ENCODE measurements at places on chromosomes 4 and X.

GRCh38 chrX:149205937-149206336, 299.2 kb downstream of the IDS start:
- DNase-seq = no peak

DNA sequence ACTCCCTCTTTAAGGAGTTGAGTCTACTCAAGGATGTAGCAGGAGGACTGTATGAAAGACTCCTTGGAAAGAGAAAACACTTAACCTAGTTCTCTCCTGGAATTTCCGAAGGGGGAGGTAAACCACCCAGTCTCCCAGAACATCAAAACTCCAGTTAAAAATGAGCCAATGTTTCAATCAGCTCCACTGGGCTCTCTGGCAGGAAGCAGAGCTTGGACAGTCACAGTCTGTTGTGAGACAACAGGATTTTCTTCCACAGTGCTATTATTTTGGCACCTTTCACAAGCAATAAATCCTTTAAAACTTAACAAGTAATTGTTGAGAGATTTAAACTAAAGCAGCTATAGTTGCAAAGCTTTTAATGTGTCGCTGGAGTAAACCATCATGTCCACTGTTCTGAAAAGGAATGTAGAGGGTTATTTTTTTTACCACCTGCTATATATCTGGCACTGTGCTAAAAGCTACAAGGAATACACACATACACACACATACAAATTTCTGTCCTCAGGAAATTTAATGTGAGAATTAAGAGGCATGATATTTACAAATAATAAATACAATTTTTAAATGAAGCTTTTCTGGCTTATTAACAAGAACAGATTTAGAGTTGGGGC, 229.2 kb upstream of the INTU start:
- DNase-seq = no peak

DNA sequence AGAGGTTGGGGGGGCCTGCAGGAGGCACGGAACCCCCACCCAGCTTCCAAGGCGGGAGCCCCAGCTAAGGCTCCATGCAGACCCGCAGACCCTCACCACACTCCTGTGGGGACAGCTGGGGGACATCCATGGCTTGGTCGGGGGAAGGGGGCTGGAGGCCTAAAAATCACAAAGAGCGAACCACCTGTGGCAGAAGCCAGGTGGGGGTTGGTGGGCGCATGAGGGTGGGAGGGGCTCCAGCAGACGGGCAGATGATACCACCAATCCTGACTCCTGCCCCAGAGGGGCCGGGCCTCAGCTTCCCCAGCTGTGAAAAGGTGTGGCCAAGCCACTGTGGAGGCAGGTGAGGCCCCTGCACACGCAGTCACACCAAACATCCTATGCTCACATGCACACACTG, 111.6 kb downstream of the FAM53A start:
- no peak for DNase-seq

DNA sequence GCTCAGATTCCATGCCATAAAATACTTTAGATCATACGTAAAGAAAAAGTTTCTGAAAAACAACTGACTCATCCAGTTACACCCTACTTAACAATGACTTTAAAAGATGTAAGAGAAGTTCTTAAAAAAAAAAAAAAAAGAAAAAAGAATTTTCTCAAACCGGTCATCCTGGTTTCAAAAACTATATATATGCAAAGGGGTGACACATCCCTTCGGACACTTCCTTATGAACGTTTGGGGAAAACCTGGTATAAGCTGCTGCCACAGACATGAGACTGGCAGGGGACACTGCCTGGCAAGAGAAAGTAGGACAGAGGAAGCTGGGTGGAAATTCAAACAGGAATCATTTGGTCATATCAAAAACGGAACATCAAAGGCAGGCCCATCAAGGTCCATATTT, 81.2 kb upstream of the PRSS48 start:
- no peak for DNase-seq

- no peak for DNase-seq
These were observed 666.0 kb downstream of the GRID2 start for GRCh38 chr4:92969650-92970379.

DNA sequence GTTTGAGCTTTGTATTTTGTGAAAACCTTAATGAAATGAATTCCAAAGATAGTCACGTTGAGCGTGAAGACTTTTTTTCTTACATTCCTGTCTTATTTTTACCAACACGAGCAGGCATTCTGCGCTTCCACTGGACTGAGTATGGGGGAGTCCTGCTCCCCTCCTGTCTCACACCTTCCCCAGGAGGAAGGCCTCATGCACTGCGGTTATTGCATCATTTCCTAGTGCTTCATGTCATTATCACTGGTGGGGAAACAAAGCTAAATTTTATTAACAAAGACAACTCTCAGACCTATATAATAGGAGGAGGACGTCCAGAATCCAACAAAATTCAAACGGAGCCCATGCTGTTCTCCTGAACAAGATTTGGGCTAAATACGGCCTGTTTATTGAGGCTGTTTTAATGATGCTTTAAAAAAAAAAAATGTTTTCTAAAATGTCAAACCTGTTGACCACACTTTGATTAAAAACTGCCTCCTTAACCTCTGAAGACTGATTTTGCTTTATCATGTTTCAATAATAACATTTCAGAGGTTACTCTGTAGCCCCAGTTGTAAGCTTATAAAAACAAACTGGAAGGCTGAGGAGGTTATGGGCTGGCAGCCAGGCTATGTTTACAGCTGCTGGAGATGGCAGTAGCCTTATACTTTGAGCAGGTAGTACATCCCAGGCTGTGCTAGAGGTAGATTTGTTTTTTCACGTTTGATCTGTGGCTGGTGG, 118.0 kb downstream of the SOWAHB start:
- DNase-seq = no peak

DNA sequence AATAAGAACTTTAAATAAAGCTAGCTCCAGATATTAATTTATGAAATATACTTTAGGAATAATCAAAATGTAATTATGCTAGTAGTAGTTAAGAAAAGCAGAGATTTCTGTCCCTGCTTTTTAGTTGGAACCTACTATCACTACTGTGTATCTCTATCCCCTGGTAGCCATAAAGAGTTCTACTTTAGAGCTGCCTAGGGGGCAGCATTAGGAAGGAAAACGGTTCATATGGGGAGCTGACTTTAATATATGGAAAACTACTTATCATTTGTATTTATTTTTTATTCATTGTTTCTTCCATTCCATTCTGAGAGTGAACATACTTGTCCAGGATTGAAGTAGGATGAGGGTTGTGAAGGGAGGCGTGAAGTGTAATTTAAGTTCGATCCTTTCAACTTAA, 40.9 kb downstream of the CPEB2 start:
- no peak for DNase-seq

DNA sequence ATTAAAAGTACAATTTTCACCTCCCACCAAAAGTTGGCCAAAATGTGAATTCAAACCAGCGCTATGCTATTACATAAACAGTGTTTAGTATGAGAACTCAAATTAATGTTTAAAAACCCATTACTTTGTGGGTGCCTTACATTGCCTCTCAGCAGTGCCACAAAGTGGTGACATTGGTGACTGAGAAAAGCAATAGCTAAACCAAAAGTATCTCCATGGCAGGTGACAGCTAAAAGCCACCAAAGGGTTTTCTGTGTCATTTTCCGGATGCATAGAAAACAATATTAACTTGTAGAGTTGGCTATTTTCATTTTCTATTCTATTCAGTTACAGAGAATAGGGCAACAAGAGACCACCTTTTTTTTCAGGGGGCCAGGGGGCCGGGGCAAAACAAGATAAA, 261.2 kb downstream of the MAPK10 start:
- DNase-seq = no peak

DNA sequence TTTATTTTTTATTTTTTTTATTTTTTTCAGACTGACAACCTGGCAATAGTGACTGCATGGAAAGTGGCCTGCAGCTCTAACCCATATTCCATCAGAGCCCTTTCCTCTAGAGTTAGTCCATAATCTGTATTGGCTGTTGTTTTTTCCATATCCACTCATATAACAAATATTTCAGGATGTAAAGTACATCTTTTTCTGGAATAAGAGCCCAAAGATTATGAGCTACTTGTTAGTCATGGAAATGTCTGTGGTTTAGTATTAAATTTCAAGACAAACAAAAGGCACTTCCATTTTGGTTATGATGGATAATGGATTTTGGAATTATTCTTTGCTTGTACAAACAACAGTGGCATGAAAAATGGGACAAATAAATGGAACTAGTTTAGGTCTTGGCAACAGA, 296.0 kb upstream of the HS3ST1 start:
- DNase-seq = no peak

- DNase-seq = no peak
These were observed 62.4 kb downstream of the RPS6KA3 start for GRCh38 chrX:20204351-20204750.

DNA sequence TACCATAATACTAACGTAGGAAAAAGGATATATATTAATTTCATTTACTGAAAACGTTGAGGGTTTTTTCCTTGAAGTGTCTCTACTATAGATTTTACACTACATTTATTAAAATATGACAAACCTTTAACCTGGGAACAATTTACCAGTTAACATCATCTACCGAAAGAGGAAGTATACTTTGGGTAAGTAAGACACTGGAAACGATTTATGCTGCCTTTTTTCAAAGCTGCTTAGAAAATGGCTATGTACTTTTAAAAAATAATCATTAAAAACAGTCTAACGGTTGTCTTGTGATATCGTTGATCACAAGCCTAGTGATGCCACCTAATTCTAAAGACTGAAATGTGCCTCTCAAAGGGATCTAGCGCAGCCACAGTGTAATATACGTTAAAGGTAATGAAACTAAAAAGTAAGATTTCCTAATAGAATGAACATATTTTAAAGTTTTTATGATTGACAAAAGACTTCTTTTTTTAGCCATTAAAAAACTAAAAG, 50.4 kb downstream of the STX18 start:
- DNase-seq = no peak

DNA sequence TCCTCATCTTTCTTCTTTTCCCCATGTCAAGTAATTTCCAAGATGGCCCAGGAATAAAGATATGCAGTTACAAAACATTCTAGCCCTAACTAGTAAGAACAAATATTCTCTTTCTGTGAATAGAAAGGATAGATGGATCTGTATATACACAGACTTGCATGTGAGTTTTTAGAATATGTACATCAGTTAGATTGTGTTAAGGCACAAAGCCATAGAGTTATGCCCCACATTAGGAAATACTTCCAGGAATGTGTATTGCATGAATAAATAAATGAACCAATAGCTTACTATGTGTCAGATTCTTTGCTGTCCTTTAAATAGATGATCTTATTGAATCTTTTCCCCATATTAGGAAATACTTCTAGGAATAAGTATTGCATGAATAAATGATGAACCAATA, 46.0 kb upstream of the TMPRSS11E start:
- DNase-seq = no peak

- no peak for DNase-seq
These were observed 27.1 kb upstream of the HGFAC start for GRCh38 chr4:3414421-3415279.

DNA sequence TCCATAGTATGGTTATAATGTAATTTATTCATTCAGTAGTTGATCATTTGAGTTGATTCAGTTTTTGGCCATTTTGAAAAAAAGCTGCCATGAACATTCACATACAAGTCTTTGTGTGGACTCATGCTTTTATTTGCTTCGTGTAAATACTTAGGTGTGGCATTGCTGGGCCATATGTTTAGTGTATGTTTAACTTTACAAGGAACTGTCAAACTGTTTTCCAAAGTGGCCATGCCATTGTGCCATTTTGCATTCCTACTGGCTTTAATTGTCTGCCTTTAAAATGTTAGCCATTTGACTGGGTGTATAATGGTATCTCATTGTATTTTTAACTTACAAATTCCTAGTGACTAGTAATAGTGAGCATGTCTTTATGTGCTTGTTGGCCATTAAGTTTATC, 8.8 kb downstream of the MTM1 start:
- no peak for DNase-seq

- no peak for DNase-seq
These were observed 123.6 kb upstream of the INTU start for GRCh38 chr4:127509155-127509554.

- DNase-seq = no peak
These were observed 274.5 kb downstream of the SLC7A11 start for GRCh38 chr4:137967480-137968190.

GRCh38 chr4:187274153-187274552, 550.5 kb upstream of the FAT1 start:
- DNase-seq = peak; percentile 29

GRCh38 chrX:27767387-27767786, 40.4 kb upstream of the MAGEB10 start:
- DNase-seq = no peak

GRCh38 chr4:10962246-10962645, 277.7 kb upstream of the CLNK start:
- DNase-seq = no peak

DNA sequence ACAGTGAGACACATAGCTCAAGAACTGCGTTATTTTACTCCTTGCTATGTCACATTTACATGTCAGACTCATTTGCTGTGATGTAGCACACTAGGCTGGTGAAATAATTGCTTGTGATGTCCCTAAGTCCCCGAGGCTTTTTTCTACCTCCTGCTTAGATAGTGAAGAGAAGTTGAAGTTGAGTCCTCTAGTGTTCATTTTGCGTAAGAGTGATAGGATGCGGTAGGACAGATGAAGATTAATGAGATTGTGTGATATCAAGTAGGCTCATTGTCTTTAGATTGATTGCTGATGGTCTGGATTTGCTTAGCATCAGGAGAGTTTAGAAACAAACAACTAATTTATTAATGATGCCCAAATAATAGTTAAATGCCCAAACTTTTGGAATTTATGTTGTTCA, 173.6 kb upstream of the NUDT6 start:
- peak; percentile 9 for DNase-seq

DNA sequence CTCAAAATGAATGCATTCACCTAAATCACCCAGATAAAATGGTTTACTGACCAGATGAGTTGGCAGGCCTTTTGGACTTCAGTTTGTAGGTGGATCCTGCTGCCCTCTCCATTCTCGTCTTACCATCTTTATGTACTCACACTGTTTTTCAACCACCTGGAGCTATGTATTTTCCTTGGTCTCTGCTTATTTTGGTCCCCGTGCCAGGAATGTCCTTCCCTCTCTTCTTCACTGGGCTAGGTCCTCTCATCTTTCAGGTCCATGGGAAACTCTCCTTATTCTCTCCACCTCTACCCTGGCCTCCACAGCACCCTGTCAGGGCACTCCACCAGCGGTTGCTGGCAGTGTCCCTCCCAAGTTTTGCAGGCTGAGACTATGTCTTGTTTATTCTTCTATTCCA, 2.6 kb downstream of the GPRIN3 start:
- no peak for DNase-seq

- DNase-seq = no peak
These were observed 65.7 kb downstream of the CASK start for GRCh38 chrX:41857670-41858069.

GRCh38 chrX:120200851-120201250, 42.4 kb downstream of the RHOXF2 start:
- DNase-seq = no peak

DNA sequence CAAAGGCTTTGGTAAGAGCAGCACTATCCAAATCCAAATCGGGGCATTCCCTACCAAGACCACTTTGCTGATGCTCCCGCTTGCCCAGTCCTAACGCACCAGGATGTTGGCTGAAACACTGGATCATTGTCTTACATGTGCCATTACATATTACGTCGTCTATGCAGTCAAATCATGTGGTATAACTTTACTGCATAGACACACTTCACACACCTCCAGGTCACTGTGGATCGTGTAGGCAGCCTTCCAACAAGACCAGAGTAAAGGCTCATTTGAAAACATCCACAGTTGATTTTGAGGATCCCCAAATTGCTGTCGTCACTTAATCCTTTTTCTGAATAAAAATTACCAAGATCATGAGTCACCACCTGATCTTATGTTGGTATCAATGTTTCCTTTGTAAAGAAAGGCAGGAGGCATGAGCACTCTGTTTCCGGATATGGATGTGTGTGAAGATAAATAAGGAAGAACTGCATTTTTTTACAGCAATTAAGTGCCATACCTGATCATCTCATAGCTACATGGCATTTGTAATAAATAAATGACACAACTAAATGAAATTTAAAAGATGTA, 18.5 kb downstream of the TENM3 start:
- DNase-seq = no peak
